ENCODE measurements at places on chromosomes 5 and 9.

GRCh38 chr5:151646334-151646733 lies 40.4 kb downstream of the SPARC start:
- no peak for DNase-seq

DNA sequence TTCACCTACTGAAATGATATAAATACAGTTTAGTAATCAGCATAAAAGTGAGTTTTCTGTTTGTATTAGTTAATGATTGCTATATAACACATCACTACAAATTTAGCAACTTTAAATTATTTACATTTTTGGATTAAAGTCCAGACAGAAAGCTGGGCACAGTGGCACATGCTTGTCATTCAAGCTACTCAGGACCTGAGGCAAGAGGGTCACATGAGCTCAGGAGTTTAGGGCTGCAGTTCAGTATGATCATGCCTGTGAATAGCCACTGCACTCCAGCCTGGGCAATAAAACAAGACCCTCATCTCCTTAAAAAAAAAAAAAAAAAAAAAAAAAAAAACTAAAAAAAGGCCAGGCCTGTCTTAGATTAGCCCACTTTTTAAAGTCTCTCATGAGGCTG lies 273.6 kb upstream of the CTNND2 start:
- DNase-seq: no peak

DNA sequence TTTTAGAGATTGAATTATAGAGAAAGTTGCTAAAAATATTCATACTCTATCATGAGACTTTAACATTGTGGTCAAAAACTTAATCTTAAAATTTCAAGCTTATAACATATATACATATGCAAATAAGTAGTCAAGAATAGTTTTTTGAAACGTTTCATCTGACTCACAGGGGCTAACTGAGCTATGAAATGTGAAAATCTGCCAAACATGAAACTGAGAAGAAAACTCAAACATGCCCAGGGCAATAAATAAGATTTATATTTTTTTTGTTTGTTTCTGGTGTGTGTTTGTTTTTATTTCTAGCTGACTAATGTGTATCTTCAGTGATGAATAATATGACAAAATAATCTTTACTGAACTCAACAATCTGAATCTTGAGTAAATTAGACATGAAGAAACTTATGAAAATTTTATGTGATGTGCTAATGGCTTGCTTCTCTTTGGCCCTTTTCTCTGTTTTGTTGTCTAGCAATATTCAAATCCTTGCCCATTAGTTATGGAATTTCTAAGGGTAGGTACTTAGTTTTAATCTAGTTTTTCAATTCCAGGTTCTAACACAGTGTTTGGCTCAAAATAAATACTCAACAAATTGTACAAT lies 99.9 kb downstream of the FAM174A start:
- no peak for DNase-seq

DNA sequence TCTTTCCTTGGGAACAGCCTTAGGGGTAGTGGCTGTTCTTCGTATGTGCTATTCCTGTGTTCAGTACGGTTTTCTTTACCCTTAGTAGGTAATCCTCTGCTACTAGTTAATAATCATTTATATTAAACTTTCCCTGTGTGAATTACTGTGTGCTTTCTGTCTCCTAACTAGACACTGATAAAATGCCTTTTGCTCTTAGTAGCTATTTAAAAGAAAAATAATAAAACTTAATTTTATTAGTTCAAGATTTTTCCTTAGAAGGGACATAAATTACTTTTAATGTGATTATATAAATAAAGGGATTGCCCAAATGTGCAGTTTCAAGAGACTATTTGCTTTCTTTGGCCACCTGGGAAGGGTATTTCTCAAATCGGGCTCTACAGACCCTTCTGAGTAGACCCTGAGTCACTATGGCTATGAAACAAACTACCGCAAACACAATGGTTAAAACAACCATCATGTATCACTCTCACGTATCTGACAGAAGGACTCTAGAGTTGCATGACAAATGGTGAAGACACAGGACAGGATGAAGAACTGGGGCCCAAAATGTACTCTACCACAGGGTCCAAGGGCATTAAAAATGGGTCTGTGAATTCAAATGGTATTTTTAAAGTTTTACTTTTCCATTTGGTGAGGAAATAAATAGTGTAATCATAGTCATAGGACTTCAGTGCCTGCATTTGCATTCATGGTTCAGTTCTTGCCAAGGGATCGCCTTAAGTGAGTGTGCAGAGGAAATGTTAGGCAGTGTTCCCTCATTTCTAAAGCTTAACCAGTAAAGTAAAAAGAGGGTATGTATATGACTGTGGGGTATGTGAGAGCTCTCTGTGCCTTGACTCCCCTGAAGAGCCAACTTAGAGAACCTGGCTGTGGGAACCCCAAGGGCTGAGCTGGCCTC lies 97.0 kb downstream of the TSSK1B start:
- DNase-seq: no peak

DNA sequence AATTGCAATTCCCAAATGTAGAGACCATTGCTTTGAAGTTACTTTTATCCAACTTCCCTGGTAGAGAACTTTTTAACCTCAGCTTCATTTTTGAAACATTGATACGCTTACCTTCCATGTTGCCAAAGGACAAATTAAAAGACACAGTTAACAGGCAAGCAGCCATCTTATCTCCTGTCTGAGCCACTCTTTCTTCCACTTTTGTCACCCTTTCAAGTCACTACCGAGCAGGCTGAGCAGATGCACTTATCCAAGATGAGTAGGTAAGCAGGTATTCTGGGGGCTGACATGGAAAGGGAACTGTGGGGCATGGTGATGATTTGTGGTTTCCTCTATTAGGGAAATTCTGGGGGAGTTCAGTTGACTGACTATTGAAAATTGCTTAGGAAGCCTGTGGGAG lies 66.7 kb downstream of the DOCK2 start:
- no peak for DNase-seq

DNA sequence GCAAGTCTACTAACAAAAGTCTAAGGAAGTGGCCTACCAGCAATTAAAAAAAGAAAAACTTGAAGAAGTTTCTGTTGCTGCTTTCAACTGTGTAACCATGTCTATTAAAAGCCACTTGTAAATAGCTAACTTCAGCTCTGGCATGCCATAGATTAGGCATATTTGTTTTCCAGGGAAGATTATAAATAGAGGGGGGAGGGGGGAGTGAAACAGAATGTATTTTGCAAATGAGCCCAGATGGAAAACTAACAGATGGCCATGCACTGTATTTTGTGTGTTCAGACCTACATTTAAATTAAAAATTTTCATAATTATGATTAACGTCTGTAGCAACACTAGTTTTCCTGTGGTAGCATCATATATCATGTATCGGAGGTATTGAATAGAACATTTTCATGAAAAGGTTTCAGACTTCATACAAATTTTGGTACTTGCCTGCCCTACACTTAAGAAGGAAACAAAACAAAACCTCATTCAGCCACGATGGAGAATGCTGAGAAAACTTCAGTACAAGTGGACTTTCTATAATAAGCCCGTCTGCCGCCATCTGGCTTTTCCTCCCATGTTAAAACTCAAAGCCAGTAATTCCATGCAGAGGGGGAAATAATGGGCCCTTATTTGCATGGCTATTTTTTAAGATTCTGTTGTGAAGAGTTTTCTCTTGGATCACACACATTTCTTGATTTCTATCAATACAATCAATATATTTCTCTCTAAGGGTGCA lies 220.4 kb upstream of the SMARCA2 start:
- DNase-seq: no peak

GRCh38 chr9:2599896-2600295 lies 21.7 kb upstream of the VLDLR start:
- DNase-seq: no peak

DNA sequence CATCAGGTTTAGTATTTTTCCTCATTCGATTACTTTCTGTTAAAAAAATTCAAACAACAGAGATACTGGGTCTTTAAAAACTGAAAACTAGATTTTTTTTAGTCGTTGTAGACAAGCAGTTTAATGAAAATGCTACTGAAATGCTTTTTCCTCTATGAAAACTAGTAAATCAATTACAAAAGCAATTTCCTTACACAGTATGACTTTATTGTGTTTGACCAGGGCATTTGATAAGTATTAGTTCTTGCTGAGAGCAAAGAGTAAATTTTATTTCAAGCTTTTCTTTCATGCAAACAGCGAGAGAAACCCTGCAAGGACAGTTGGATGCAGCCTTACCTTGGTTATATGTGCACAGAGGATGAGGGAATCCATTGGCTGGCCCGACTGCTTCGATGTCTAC lies 308.5 kb downstream of the MAT2B start:
- no peak for DNase-seq
